Large intestine (tissue), 12 donors: ENCODE measurements at places on chromosomes 6 and 20.

DNA sequence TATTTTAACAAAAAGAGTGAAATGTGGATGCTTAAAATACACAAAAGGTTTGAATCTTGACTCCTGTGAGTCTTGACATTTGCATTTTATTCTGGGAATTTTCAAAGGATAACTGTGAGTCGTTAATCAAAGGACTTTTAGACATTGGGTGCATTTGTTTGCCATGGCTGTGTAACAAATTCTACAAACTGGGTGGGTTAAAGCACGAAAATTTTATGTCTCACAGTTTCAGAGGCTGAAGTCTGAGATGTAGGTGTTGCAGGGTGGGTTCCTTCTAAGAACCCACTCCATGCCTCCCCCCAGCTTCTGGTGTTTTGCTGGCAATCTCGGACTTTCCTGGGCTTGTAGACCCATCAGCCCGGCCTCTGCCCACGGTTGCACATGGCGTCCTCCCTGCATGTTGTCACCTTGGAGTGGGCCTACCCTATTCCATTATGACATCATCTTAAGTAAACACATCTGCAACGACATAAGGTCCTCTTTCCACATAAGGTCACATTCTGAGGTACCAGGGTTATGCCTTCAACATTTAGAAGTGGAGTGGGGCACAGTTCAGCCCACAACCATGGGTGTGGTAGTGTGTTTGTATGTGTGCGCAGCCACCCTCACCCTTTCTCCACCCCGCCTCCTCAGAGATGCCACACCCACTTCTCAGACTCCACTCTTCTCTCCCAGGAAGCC lies 113.1 kb downstream of the FOXA2 start:
- no peak for DNase-seq

GRCh38 chr6:52489881-52490280 lies 69.7 kb downstream of the EFHC1 start:
- DNase-seq: no peak

DNA sequence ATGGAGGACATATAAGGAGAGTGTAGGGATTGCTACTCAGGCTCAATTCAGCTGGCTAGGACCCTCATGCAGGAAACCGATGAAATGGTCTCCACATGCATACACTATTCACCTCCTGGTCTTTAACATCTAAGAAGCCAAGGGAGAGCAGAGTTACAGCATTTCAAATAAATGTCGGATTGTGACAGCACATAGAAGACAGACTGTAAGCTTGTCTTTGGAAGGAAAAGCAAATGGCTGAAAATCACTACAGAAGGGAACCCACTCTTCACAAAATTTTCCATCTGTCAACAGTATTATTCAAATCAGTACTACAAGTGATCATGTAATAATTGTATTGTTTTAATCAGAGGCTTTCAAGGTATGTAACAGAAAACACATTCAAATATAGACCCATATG lies 72.9 kb downstream of the ATG5 start:
- DNase-seq: no peak

DNA sequence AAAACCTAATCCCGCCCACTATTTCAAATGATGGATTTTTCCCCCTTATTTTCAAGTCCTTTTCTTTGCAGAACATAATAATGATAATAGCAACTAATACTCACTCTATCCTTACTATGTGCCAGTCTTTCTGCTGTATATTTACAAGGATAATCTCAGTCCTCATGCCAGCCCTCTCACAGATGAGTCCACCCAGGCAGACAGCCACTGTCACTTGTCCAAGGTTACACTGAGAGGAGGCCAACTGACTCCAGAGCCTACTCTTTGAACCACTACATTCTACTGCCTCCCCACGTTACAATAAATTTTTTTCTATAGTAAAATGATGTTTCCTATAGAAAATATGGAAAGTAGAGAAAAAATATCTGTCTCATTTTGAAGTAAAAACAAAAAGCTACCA lies 30.9 kb downstream of the ELOVL5 start:
- DNase-seq: no peak

DNA sequence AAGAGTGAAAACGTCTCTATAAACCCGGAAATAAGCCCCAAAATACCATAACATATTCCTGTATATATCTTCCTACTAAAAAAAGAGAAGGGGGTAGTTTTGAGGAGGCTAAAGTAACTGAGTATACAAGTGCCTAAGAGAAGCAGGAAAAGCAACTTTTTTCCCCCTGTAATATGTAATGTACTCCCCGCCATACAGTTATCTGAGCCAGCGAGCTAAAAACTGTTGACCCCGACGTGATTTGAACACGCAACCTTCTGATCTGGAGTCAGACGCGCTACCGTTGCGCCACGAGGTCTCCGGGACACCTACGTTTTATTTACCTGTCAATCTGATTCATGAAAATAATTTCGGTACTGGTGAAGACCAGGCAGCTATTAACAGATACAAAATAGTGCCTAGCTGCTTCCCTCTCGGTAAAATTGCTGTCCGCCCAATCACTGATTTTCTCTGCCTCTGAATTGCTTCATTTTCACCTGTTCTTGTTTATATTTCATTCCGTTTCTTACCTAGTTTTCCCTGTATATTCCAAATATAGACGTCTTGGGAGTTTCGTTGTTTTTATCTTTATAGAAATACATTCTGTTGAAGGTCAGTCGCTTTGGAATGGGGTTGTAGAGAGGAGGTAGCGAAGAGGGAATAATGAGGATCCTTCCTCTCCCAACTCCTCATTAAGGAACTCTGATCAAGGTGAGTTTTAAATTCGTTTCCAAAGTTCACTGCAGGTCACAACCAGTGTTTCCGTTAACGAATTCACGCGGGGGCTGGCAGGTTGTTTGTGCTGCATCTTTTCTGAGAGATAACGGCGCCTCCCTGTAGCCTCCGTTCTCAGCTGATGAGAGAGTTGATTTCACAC lies 33.6 kb upstream of the BTN3A2 start:
- DNase-seq: peak; percentile 46

GRCh38 chr6:11968241-11968806 lies 43.8 kb upstream of the HIVEP1 start:
- no peak for DNase-seq

DNA sequence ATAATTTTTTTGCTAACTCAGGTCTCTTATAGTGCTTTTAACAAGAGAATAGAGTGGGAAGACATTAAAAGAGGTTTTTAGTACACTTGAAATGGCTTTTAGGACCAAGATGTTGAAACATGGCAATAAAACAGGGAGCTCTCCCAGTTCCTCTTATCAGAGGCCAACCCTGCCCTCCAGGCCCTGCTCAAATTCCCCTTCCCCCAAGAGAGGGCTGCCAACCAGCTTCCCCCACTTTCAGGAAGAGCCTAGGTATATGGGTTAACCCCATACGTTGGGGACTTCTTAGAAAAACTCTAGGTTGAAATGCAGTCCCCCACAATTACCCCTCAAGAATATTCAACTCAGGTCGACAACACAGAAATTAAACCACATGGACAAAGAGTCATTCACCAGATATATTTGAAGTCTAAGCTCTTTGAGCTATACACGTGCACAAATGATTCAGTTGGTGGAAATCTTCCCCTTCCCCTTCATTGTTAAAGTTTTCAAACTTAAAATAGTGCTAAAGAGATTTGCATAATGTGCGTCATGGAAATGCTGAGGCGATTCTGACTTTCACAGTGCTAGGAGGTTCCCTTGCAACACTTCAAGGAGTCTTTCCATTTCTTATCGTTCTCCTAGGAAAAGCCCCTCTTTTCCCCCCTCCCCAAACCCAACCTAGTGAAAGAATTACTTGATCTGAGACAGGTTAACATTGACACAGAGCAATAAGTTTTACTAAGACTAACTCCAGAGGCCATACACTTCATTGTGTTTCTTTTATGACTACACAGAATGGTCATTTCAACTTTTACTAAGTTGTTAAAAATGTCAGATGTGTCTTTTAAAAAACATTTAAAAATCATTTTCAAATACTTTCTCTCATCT lies 49.8 kb upstream of the ENPP5 start:
- peak; percentile 12 for DNase-seq

- DNase-seq: no peak
Observed at GRCh38 chr6:3650076-3650958, 101.2 kb downstream of the PXDC1 start.

DNA sequence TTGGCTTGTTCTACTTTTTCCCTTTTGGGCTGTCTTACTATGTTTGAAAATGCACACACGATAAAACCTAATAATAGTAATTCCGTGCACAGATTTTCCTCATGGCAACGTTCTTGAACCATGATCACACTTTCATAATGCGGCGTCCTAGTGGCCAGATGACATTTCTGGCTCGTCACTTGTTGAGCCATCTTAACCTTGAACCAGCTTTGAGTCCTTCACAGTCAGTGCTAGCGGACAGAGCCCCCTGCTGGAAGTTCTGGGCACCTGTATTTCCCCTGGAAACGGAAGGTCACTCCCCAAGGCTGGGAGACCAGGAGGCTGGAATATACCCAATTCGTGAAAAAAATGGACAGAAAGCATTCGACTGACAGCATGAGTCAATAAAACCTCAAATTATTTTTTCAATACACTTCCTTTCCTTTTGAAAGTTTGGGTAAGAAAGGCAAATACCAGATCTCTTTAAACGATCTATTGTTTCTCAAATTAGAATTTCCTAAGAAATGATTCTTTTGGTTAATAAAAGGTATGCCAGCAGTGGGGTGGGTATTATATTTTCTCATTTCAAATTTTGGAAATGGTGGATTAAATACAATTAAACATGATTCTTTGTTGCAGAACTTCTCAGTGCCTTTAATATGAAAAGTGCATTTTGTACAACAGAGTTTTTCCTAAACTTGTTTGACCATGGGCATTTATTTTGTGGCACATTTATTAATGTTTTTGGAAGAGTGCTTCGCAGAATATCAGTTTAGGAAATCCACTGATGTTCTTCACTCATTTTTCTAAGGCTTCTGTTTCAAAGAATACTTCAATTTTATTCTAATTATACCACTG lies 542.3 kb downstream of the QKI start:
- DNase-seq: peak; percentile 32

GRCh38 chr6:54737247-54737646 lies 109.3 kb upstream of the FAM83B start:
- DNase-seq: no peak

GRCh38 chr6:106163966-106164877 lies 78.1 kb downstream of the PRDM1 start:
- DNase-seq: no peak

DNA sequence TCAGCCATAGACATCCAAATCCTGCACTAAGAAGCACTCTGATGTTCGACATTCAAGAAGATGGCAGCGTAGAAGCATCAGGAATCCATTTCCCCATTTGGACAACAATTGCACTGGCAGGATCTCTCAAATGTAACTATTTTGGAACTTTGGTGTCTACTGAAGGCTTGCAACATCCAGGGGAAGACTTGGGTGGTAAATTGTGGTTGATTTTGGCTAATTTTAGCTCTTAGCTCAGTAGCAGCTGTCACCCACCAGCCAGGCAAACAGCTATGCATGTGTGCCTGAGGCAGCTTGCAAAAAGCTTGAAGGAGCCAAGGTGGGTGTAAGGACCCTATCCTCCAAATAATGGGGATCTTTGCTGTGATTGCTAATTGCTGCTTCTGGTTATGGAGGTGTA lies 35.1 kb upstream of the PPP1R3G start:
- DNase-seq: no peak

DNA sequence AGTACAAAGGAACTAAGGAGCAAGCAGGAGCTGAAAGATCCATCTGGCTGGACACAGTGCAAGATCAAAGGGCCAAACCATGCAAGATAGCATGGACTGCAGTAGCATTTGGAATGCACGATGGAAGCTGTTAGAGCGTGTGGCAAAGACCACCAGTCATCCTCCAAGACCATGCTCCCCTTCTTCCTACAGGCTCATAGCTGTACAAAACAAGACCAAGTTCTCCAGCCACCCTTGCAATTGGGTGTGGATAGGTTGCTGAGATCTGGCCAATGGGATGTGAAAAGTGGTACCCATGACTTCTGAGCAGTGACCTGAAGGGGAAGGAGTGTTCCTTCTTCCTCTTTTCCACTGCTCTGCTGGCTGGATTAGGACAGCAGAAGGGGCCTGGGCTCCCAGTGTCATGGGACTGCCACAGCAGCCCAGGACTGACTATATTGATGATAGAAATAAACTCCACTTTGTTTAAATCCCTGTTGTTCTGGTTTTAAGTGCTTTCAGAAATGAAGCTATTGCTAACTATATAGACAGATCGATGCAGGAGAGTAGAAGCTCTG lies 64.9 kb downstream of the SLC22A23 start:
- DNase-seq: no peak

GRCh38 chr6:84976526-84977362 lies 212.3 kb upstream of the TBX18 start:
- no peak for DNase-seq

DNA sequence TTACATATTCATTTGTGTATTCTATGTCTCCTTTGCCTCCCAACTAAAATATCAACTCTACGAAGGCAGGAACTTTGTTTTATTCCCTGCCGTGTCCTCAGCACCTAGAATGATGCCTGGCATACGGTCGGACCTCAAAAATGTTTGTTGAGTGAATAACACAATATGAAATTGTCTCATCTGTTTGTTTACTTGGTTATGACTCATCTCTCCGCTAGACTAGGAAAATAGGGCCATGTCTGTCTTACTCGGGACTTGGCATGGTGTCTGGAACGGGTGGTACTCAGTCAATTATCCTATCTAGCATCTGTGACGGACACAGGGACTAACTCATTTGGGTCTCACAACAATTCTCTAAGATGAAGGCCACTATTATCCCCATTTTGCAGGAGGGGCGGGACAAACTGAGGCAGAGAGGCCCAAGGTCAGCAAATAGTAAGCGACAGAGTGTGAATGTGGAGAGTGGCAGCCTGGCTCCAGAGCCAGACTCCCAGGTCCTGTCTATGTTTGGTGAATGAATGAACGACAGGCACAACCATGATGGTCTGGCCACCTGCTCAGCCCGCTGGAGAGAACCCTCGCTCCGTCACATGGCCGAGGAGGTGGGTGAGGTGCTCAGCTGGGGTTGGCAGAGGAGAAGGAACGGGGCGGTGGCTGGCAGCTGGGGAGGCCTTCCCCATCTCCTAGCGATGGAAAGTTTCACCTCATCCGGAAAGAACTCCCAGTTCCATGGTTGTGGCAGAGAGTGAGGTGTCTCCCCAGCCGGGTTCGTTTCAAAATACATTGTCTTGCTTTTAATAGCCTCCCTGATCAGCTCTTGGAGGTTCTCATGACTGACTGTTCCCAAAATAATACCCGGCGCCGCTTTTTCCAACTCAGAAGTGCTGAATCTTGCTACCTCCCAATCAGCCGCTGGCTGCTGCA lies 27.6 kb upstream of the NFATC2 start:
- DNase-seq: no peak
